ENCODE measurements at places on chromosomes 1 and 21. TPM values are rescaled to one million over a fixed set of nuclear protein-coding genes. Genes with fewer than 3 reads are reported as not detected.

SPRR2F gene
- not detected for total RNA-seq

GGPS1 gene
- 17.0 TPM for total RNA-seq

GBP1 gene
- 25.5 TPM for total RNA-seq

CAMK2N1 gene
- total RNA-seq, result 2.8 TPM

SLC35D1 gene
- total RNA-seq, result 7.8 TPM

S100A10 gene
- total RNA-seq, result 210 TPM

LRRC53 gene
- not detected for total RNA-seq

CFAP45 gene
- 1.5 TPM for total RNA-seq

AURKAIP1 gene
- total RNA-seq, result 109 TPM

SLFNL1 gene
- total RNA-seq, result 0.28 TPM

SLC9C2 gene
- 2.0 TPM for total RNA-seq

TCEANC2 gene
- 2.2 TPM for total RNA-seq

TEX38 gene
- total RNA-seq, result not detected

SLC16A1 gene
- total RNA-seq, result 127 TPM

SPRR2A gene
- not detected for total RNA-seq

C1orf185 gene
- total RNA-seq, result not detected

RGS1 gene
- not detected for total RNA-seq

All from endothelial cell of coronary artery (primary cell).